ENCODE measurements at places on chromosomes 5 and 9.

GRCh38 chr9:104841601-104842141, 77.7 kb downstream of the NIPSNAP3B start:
- H3K4me1 ChIP-seq: peaks cover 11% of the 10 kb centered on the region
- no peak overlapping the region for H3K27ac ChIP-seq
- H3K36me3 ChIP-seq: no peaks in the 10 kb centered on the region
- H3K27me3 ChIP-seq: no peaks in the 10 kb centered on the region
- no peak overlapping the region for H3K4me3 ChIP-seq

- no peaks in the 10 kb centered on the region for H3K36me3 ChIP-seq
- H3K27me3 ChIP-seq: no peaks in the 10 kb centered on the region
- peaks cover 12% of the 10 kb centered on the region for H3K4me1 ChIP-seq
- no peak overlapping the region for H3K27ac ChIP-seq
- no peak overlapping the region for H3K4me3 ChIP-seq
- DNase-seq: no peak
These were observed 3.5 kb upstream of the HRH2 start for GRCh38 chr5:175654339-175654738.

- H3K27ac ChIP-seq: no peak overlapping the region
- H3K4me3 ChIP-seq: no peak overlapping the region
- no peaks in the 10 kb centered on the region for H3K27me3 ChIP-seq
These were observed 35.8 kb downstream of the ZCCHC7 start for GRCh38 chr9:37156205-37156604.

GRCh38 chr5:137051161-137051560, 448.0 kb downstream of the SPOCK1 start:
- no peak overlapping the region for H3K4me3 ChIP-seq
- no peaks in the 10 kb centered on the region for H3K4me1 ChIP-seq
- H3K36me3 ChIP-seq: no peaks in the 10 kb centered on the region
- H3K27ac ChIP-seq: no peak overlapping the region
- H3K27me3 ChIP-seq: no peaks in the 10 kb centered on the region
- no peak for DNase-seq

- no peak for DNase-seq
- H3K27me3 ChIP-seq: no peaks in the 10 kb centered on the region
- H3K36me3 ChIP-seq: no peaks in the 10 kb centered on the region
These were observed 128.6 kb downstream of the KCNIP1 start for GRCh38 chr5:170632266-170632984.

GRCh38 chr9:15355669-15356068, 48.7 kb upstream of the TTC39B start:
- H3K27me3 ChIP-seq: no peaks in the 10 kb centered on the region
- no peak overlapping the region for H3K27ac ChIP-seq
- no peak for DNase-seq
- H3K4me3 ChIP-seq: no peak overlapping the region

DNA sequence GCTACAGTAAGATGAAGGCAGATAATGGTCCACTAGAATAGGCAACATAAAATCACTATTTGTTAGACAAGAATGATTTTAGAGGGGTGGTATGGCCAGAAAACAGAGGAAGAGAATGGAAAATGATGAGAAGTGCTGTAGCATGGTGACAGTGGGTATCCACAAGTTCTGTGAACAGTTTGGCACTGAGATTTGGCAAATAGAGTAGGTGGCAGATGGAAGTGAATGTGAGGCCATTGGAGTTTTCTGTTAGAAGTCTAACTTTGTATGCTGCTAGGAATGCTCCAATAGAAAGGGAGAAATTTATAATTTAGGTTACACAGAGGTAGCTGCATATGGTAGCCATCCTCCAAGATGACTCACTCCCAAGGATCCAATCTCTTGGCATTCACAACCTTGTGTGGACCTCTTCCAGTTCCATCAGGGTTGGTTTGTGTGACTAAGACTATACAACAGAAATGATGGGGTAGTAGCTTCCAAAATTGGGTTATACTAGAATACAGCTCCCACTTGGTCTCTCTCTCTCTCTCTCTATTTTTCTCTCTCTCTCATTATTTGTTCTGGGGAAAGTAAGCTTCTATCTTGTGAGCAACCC, 646.9 kb upstream of the ZNF608 start:
- no peak for DNase-seq
- H3K27ac ChIP-seq: no peak overlapping the region
- no peaks in the 10 kb centered on the region for H3K4me1 ChIP-seq
- H3K36me3 ChIP-seq: no peaks in the 10 kb centered on the region
- no peak overlapping the region for H3K4me3 ChIP-seq

DNA sequence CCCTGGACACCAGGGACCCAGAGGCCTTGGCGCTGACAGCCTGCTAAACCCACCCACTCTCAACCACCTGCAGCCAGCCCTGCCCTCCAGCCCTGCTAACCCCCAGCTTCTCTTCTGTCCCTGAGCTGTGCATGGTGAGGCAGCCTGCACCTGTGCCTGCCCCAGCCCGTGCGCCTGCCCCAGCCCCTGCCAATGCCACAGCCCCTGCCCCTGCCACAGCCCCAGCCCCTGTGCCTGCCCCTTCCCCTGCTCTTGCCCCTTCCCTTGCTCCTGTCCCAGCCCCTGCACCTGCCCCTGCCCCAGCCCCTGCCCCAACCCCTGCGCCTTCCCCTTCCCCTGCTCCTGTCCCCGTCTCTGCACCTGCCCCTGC, 43.3 kb upstream of the IRX4 start:
- no peak for DNase-seq
- no peak overlapping the region for H3K27ac ChIP-seq
- H3K4me3 ChIP-seq: no peak overlapping the region
- H3K4me1 ChIP-seq: peaks cover 8% of the 10 kb centered on the region

DNA sequence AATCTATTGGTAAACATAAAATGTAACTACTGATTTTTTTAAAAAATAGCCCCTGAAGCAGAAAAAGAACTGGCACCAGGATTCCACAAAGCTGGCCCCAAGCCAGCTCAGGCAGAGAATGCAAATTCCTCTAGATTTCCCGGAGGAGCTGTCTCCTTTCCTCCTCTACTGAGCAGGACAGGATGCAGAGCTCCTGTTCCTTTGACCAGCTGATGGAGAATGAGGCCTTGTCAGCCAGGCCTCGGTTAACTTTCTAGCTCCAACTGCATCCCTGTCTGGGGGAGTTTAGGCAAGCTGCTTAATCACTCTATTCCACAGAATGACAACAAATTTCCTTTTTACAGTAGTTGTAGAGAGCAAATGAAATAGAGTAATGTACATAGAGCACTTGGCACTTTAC, 155.5 kb downstream of the GNAQ start:
- no peak for DNase-seq
- H3K4me1 ChIP-seq: peaks cover 25% of the 10 kb centered on the region
- no peak overlapping the region for H3K27ac ChIP-seq
- no peak overlapping the region for H3K4me3 ChIP-seq
- no peaks in the 10 kb centered on the region for H3K27me3 ChIP-seq
- H3K36me3 ChIP-seq: no peaks in the 10 kb centered on the region

DNA sequence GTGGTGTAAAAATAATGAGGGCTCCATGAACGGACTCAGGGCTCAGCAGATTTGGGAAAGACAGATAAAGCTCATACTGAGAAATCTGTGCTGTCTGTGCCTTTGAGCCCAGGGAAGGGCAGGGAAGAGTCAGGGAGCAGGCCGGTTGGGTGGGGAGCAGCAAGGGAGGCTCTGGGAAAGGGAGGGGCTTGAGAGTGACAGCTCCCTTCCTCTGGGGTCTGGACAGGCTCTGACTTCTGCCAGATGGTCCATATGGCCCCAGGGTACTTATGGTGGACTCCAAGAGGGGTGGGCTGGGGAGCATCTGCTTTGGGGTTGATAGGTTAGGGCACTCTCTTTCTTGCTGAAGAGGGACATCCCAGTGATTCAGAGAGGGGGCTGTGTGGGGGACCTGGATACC, 2.1 kb downstream of the NPR2 start:
- H3K4me3 ChIP-seq: no peak overlapping the region
- H3K27me3 ChIP-seq: no peaks in the 10 kb centered on the region
- H3K36me3 ChIP-seq: no peaks in the 10 kb centered on the region
- H3K27ac ChIP-seq: no peak overlapping the region
- peaks cover 7% of the 10 kb centered on the region for H3K4me1 ChIP-seq
